ENCODE measurements at places on chromosomes 11 and 22.

- no peak for DNase-seq
Observed at GRCh38 chr22:29914165-29914564, 31.2 kb downstream of the MTMR3 start.

DNA sequence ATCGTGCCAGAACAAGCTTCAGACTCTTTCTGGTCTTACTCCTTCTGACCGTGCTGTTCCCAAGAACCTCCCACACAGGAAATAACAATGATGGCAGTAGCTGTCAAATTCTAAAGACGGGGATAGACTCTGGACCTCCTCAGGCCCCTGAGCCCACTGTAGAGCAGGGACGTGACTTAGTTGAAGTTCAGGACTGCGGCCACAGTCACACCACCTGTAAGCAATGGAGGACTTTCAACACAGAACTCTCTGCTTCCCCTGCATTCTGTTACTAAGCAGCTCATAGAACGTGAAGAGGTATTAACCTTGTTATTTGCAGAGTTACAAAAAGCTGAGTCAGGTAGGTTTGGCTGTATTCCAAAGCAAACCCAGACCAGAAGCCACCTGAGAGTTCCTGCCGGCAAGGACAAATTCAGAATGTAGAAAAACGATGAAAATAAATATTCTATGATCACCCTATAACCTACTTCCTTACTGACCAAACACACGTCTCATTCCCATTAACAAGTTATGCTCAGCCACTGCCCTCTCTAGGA lies 12.7 kb downstream of the TMEM45B start:
- DNase-seq = no peak

DNA sequence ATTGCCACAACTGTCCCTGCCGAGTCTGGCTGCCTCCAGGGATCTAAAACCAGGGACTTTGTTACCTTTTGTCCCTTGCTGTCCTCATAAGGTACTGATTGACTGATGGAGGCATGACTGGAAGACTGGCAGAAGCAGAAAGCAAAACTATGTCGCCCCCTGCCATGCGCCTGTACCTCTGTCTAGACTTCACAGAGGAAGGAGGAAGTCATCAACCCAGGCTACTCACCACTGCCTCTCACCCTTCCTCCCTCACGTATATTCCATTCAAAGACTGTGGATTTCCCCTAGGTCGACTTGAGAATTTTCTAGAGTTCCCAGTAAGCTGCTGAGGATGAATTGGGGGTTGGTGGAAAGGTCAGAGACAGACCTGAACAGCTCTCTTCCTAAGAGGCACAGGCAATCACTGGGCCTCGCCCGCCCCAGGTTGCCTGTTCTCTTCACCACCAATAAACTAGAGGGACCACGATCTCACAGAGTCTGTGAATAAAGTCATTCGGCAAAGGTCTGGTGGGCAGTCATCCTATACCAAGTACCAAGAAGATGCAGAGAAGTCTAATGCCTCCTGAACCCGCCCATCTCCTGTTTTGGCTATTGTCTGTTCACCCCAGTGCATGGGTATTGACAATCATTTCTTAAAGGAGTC lies 27.5 kb upstream of the CHST1 start:
- DNase-seq = no peak

- DNase-seq = no peak
Observed at GRCh38 chr11:12126344-12127019, 16.1 kb downstream of the MICAL2 start.

GRCh38 chr11:3890014-3890413 lies 34.5 kb downstream of the STIM1 start:
- DNase-seq = no peak

GRCh38 chr11:73200256-73200655 lies 17.8 kb upstream of the P2RY2 start:
- DNase-seq = peak; percentile 25

DNA sequence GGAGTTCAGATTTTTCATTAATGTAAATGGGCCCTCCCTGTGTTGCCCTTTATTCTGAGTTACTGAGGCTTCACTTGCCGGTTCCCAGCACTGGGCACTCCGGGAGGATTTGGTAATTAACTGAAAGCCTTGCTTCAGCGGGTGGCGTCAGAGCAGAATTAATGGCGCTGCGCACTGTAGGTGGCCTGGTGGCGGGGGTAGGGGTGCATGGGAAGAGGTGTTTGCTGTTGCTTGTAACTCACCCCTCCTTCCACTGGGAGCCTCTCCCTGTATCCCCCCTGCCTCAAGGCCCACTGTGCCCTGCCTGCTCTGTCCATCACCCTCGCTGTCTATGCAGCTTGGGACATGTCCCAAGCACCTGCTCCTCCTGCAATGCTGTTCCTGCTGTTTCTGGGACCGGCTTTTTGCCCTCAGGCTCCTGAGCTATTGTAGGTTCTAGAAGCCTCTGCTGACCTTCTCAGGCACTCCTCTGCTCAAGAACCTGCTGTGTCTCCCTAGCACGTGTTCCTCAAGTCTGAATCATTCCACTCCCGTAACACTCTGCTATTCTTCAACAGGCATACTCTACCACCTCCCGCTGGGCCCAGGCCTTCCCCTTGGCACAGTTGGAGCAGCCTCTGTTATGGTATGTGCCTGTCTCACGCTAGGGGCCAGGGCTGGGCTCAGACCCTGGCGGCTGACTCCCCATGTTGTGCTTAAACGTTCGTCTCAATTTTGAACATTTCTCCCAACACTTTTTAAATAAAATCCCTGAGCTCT lies 24.4 kb downstream of the ARHGAP8 start:
- no peak for DNase-seq

DNA sequence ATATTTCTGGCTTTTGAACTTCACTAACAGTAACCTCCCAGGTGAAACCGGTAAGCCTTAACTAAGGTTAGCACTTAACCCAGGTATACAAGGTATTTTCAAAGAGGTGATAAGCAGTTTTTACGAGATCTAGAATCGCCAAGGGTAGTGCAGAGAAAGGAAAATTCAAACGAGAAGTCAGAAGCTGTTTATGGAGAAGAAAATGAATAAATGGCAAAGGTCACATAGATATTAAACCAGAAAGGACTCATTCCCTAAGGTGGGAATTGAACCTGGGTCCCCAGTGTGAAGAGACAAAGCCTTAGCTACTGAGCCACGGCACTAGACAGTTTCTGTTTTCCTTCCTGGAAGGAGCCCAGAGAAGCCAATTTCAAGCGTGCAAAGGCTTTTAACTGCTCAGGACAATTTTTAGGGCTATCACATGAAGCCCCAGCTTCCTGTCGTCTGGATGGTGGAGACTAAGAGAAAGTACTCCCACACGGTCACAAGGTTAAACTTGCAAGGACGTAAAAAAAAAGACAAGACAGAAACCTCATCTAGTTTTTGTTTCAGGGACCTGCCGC lies 5.7 kb upstream of the C1QTNF6 start:
- peak; percentile 65 for DNase-seq

- no peak for DNase-seq
Observed at GRCh38 chr22:24532075-24532474, 22.9 kb downstream of the GUCD1 start.

- DNase-seq = no peak
Observed at GRCh38 chr11:133974836-133975487, 18.2 kb upstream of the IGSF9B start.

DNA sequence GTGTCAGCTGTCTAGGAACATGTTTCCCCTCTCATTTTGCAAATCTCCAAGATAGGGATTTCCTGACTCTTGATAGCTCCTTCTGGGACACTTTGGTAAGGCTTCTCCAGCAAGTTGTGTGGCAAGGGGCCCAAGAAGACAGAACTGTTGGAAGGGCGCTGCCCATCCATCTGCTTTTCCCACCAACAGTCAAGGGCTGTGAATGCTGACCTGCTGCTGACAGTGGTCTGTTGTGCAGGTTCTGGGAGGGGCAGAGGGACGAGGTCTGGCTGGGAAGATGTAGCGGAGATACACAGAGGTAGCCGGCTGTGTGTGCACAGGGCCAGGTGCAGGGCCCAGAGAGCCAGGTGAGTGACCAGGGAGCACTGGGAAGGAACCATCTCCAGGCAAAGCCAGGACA lies 12.2 kb downstream of the BCR start:
- DNase-seq = no peak

- DNase-seq = no peak
Observed at GRCh38 chr11:106961518-106961917, 56.8 kb downstream of the GUCY1A2 start.

Measured in activated effector memory CD4-positive, alpha-beta T cell treated with anti-CD3 and anti-CD28 coated beads, Interleukin-2, amount 50 U/mL, for 16 hours (primary cell).